Pancreas (tissue), 10 donors: ENCODE measurements at places on chromosomes 2 and 18. TPM values are rescaled to one million over a fixed set of nuclear protein-coding genes. Genes with fewer than 3 reads are reported as not detected.

DNA sequence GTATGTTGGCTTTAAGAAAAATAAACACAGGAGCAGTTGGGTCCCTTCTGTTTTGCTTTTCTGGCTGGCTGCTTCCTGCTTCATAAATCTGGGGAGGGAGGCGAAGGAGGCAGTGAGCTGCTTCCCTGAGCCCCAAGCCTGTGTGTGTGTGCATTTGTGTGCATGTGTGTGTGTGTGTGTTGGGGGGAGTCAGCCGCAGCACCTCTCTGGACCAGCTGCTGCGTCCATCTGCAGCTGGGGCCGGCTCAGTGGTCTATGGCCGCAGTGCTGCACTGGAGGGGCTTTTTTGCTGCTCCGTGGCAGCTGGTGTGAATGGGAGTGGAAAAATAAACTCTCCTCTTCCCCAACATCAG is 192.3 kb downstream of the RNF144A start:
- H3K4me1 ChIP-seq, result no peaks in the 10 kb centered on the region
- H3K36me3 ChIP-seq, result no peaks in the 10 kb centered on the region
- DNase-seq, result no peak

- no peaks in the 10 kb centered on the region for H3K36me3 ChIP-seq
- DNase-seq, result no peak
These were observed 87.1 kb downstream of the TSHZ1 start for GRCh38 chr18:75297731-75298130.

- H3K4me1 ChIP-seq, result no peaks in the 10 kb centered on the region
- DNase-seq, result no peak
- no peak overlapping the region for H3K4me3 ChIP-seq
- no peaks in the 10 kb centered on the region for H3K27me3 ChIP-seq
These were observed 53.3 kb upstream of the NFU1 start for GRCh38 chr2:69490486-69490885.

GRCh38 chr2:53429901-53430300 is 337.7 kb upstream of the CHAC2 start:
- no peaks in the 10 kb centered on the region for H3K4me1 ChIP-seq
- H3K27ac ChIP-seq, result no peak overlapping the region
- H3K36me3 ChIP-seq, result no peaks in the 10 kb centered on the region
- H3K27me3 ChIP-seq, result no peaks in the 10 kb centered on the region
- no peak for DNase-seq

The CLEC4F gene
- total RNA-seq, result 0.23 TPM

The EHD3 gene
- 3.5 TPM for total RNA-seq

- H3K36me3 ChIP-seq, result no peaks in the 10 kb centered on the region
- no peaks in the 10 kb centered on the region for H3K27me3 ChIP-seq
- no peak overlapping the region for H3K27ac ChIP-seq
- no peak for DNase-seq
- H3K4me3 ChIP-seq, result no peak overlapping the region
These were observed 687.9 kb upstream of the SETBP1 start for GRCh38 chr18:43992741-43993140.

DNA sequence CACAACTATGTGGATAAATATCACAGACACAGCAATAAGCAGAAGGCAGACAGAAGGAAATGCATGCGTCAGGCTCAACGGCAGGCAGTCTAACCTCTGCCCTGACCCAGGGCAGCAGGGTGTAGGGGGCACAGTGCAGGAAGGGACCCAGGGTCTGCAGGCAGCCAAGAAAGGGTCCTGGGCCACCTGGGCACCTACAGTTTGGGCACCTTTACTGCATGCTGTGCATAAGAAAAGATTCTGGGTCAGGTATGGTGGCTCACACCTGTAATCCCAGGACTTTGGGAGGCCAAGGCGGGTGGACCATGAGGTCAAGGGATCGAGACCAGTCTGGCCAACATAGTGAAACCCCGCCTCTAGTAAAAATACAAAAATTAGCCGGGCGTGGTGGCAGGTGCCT is 17.7 kb downstream of the PASK start:
- no peak for DNase-seq
- H3K27me3 ChIP-seq, result no peaks in the 10 kb centered on the region
- no peaks in the 10 kb centered on the region for H3K4me1 ChIP-seq
- H3K27ac ChIP-seq, result no peak overlapping the region

The PDE11A gene
- total RNA-seq, result 5.0 TPM

The ACADL gene
- total RNA-seq, result 20.8 TPM

DNA sequence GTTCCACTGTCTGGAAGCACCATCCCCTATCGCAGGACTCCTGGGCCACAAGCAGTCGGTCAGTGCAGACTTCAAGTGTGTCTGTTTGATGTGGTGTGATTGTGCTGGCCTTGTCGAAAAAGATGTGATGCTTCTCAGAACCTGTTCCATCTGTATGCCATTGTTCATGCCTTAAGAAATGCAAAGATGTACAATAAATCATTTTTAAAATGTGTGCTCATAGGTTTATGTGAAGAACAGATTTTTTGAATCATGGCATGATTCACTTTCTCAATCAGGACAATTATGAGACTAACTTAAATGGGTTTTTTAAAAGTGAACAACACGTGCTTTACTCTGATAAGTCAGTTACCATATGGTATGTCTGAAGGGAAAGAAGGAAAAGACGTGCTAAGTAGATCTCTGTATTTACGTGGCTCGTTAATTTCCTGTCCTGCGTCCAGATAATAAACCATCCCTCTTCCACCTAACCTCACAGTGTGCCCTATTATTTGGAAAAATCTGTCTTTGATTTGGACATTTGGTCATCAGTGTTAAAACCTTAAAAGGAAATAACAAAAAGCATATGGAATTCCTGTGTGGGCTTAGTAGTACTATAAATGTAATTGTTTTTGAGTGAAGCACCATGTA is 54.9 kb downstream of the PRKRA start:
- no peaks in the 10 kb centered on the region for H3K4me1 ChIP-seq
- no peak overlapping the region for H3K4me3 ChIP-seq
- DNase-seq, result no peak
- no peaks in the 10 kb centered on the region for H3K27me3 ChIP-seq
- H3K27ac ChIP-seq, result no peak overlapping the region

- no peaks in the 10 kb centered on the region for H3K36me3 ChIP-seq
- H3K4me1 ChIP-seq, result no peaks in the 10 kb centered on the region
- no peak overlapping the region for H3K4me3 ChIP-seq
- no peaks in the 10 kb centered on the region for H3K27me3 ChIP-seq
These were observed 3.3 kb downstream of the ST6GAL2 start for GRCh38 chr2:106882673-106883072.

GRCh38 chr2:206211657-206212255 is 52.1 kb downstream of the EEF1B2 start:
- DNase-seq, result no peak
- H3K27me3 ChIP-seq, result no peaks in the 10 kb centered on the region
- H3K36me3 ChIP-seq, result no peaks in the 10 kb centered on the region
- H3K4me3 ChIP-seq, result no peak overlapping the region

DNA sequence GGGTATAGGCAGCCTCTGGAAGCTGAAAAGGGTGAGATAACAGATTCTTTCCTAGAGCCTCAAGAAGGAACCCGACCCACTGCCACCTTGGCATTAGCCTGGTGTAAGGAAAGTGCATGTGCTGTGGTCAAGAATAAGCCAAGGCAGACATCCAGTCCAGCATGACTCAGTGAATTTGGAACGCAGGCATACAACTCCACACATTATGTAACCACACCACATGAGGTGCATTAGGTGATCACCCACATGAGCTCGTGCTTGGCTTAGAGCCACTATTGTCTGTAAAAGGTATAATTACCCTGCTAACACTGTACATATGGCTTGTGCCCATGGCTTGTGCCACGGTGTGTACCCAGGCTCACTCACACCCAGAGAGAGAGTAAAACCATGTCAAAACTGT is 583.7 kb upstream of the HNMT start:
- no peaks in the 10 kb centered on the region for H3K4me1 ChIP-seq

The ANKRD39 gene
- total RNA-seq, result 7.1 TPM

- no peaks in the 10 kb centered on the region for H3K36me3 ChIP-seq
- H3K27me3 ChIP-seq, result no peaks in the 10 kb centered on the region
- no peak overlapping the region for H3K4me3 ChIP-seq
- no peaks in the 10 kb centered on the region for H3K4me1 ChIP-seq
- no peak for DNase-seq
These were observed 161.0 kb downstream of the IRS1 start for GRCh38 chr2:226638576-226638975.
